ENCODE measurements at places on chromosomes 7 and 10.
A peak's percentile ranks its signal among the peaks of the same experiment; 100 is the strongest.

DNA sequence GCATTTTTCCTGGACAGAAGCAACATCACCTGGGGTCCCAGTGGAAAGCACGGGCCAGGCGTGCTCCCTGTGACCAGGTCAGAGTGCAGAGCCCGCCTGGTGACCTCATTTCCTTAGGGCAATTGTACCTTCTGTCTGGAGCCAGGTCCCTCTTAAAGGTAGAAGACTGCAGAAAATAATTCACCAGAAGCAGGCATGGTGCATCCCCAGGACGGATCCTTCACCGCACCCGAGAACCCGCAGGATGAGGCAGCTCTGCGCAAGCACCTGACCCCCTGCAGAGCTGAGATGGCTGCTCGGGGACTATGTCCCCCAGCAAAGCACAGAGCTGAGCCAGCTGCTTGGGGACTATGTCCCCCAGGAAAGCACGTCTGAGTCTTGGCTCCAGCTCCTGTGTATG, 557.6 kb downstream of the PTPRN2 start:
- no peak for DNase-seq

DNA sequence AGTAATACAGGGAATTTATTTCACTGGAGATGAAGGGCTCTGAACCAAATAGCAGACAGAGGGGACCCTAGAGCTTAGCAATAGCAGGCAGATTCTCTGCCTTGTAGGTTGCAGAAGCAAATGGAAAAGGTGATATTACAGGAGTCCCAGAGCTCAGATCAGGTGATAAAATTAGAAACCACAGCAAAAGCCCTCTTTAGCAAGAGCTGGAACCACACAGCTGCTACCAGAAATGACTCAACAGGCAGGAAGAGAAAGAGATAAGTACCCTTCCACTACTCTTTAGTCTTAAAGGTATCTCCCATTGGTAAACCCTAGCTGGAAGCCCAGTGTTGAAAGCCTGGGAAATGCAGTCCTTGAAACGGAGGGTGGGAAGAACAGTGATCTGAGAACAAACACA, 535.6 kb upstream of the GHITM start:
- no peak for DNase-seq

DNA sequence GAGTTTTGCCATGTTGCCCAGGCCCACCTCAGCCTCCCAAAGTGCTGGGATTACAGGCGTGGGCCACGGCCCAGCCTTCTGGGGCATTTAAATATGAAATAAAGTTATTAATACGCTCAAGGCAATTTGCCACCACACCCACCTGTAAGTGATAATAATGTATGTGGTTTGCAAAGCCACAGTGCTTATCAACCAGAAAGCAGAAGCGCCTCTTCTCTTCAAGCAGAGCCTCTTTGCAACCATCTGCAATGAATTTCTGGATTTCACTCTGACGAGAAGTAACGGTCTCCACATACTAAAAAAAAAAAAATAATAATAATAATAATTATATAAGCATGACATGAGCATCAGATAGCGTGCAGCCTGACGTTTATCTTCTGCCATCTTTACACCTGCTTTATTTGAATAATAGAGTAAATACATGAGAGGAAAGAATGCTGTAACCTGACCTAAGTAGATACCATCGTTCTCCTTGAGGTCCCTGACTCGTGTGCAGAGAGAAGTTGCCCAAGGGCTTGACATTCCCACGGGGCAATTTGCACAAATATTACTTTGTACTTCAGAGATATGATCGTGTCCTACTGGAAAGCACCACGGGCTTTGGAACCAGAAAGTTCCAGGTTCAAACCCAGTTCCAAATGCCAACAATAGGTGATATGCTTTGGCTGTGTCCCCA, 34.0 kb downstream of the BRI3 start:
- no peak for DNase-seq

GRCh38 chr10:66892871-66893270, 33.0 kb upstream of the LRRTM3 start:
- no peak for DNase-seq

GRCh38 chr10:10205906-10206305, 811.8 kb upstream of the CELF2 start:
- DNase-seq, result no peak

- peak; percentile 33 for DNase-seq
Observed at GRCh38 chr7:102012941-102013461, 195.6 kb downstream of the CUX1 start.

- no peak for DNase-seq
Observed at GRCh38 chr10:14837003-14837756, 657 bp downstream of the CDNF start.

GRCh38 chr7:91659096-91659495, 221.4 kb downstream of the MTERF1 start:
- no peak for DNase-seq

- no peak for DNase-seq
Observed at GRCh38 chr10:49225218-49225876, 37.2 kb upstream of the TMEM273 start.

DNA sequence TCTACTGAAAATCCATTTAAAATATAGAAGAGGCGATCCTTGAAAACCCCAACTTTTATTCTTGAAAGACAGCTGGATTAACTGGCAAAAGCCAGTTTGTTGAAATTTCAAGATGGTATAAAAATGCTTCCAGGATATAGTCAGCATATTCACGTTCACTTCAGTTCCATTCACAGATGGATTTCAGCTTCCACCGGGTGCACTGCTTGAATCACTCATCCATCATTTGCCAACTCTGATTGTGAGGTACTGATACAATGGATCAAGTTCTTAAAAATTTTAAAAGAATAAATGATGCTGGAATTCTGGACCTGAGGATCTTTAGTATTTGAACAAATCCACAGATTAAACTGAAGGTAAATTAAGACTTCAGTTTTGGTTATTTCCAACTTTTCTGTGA, 2.4 kb downstream of the PURB start:
- DNase-seq, result no peak

DNA sequence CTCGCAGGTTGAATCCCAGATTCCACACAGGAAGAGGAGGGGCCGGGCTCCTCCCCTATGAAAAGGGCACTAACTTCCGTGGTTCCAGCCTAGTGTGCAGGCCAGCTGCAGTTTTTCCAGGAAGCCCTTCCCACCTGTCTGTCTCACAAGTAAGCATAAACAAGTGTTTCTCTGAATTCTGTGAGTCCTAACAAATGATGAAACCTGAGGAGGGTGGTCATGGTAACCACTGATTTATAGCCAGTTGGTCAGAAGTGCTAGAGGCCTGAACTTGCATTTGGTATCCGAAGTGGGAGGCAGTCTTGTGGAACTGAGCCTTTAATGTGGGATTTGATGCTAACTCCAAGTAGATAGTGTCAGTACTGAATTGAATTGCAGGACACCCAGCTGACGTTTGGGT, 54.7 kb upstream of the STEAP4 start:
- DNase-seq, result peak; percentile 95

GRCh38 chr10:89649051-89649450, 4.0 kb upstream of the PANK1 start:
- DNase-seq, result no peak

DNA sequence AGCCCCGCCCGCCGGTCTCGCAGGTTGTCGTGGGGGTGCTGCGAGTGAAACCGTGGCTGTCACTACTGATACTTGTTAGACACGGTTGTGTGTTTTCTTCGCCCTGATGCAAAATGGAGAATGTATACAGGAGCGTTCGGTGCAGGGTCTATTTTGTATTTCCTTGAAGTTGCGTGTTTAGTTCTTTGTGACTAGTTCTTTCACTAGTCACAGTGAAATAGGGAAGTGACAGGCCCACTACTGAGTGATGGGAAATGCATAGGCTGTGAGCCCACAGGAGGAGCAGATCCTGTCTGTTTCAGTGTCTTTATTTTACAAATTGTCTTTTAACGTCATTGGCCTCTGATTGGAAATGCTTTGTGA, 675 bp downstream of the ABRAXAS2 start:
- peak; percentile 32 for DNase-seq

- DNase-seq, result peak; percentile 95
Observed at GRCh38 chr7:41705109-41705901, 2.4 kb upstream of the INHBA start.

DNA sequence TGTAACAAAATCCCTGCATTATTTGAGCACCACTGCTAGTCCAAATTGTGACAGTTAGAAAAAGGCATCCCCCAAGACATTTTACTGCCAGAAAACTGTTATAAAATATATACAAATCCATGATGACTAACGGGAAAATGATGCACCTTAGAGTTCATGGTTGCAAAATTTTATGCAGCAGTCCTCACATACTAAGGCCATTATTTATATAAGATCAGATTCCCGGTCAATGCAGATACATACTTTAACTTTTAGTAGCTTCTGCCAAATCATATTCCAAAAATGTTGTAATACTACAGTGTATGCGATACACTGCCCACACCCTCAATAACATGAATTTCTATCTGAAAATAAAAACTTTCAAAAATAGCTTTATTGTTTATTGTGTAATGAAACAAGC, 239.9 kb upstream of the ZNF32 start:
- no peak for DNase-seq

DNA sequence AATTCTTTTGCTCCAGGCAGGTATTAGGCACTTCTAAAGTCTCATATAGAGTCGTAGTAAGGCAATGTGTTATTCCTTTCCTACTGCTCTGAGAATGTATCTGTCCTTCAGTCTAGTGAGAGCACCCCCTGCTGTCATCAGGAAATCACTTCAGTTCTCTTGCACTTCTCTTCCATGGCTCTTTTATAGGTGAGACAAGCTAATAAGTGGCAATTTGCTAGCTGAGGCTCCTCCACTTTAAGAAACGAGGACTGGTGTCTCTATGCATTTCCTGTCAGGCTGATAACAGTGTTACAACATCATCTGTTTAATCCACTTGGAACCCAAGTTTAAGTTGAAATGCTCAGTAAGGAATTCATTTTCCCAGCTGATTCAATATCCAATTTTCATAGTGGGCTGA, 350.6 kb downstream of the TFEC start:
- peak; percentile 18 for DNase-seq

GRCh38 chr7:89002981-89003956, 207.7 kb upstream of the TEX47 start:
- DNase-seq, result no peak

DNA sequence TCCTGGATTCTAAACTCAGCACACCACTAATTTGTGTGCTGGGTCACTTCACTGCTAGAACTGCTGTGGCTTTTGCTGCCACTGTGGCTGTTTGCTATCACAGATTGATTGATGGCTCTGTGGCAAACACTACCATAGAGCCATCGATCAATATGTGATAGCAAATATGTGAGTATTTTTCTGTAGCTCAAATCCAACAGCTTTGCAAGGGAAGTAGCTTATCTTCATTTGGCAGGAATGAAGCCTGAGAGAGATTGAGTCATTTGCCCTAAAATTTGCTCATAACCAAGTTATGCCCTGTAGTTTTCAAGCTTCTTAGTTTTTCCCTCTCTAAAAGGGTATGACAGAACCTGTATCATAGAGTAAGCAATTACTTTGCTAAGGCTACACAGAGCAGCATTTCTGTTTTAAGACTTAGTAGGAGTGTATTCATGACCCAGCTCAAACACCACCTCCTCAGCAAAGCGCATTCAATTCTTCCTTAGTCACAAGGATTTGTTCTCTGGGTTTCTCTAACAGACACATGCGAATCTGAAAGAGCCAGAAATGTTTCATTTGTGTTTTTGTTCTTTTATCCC, 43.1 kb downstream of the MINPP1 start:
- no peak for DNase-seq

- DNase-seq, result no peak
Observed at GRCh38 chr7:28758186-28758585, 199.9 kb downstream of the TRIL start.

- no peak for DNase-seq
Observed at GRCh38 chr7:68601826-68602225, 996.4 kb upstream of the AUTS2 start.

- DNase-seq, result no peak
Observed at GRCh38 chr7:7176406-7177043, 5.8 kb upstream of the C1GALT1 start.

DNA sequence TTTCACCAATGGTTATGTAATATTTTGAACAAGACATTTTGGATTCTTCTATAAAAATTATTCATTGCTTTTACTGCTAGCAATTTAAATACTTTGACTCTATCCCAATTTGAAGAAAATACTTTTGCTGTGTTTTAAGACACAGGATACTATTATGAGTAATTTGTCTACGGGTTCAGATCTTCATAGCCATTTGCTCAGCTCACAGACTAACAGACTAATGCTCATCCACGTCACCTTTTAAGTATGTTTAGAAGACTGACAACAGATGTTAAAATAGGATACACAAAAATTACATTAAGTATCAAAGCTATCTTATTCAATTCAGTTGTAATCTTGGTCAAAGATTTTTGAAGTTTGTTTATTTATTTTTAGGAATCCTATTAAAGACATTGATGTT, 251.3 kb upstream of the CHRM2 start:
- no peak for DNase-seq

DNA sequence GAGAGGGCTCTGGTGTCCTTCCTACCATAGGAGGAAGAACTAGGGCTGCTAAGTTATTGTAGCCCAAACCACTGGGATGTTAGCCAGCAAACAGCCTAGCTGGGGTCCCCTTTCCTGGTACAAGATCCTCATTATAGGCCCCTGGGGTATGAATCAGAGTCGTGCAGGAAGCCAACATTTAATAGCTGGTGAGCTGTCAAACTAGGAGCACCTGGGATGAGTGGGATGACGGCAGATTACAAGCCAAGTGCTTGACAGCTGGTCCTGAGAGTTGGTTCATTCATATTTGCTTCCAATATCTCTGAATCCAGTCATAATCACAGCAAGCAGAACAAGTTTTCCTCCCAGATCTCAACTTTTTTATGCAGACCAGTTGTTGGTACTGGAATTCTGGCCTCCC, 25.1 kb upstream of the DNAJB12 start:
- DNase-seq, result no peak

- DNase-seq, result no peak
Observed at GRCh38 chr10:15516256-15517085, 145.4 kb upstream of the FAM171A1 start.

DNA sequence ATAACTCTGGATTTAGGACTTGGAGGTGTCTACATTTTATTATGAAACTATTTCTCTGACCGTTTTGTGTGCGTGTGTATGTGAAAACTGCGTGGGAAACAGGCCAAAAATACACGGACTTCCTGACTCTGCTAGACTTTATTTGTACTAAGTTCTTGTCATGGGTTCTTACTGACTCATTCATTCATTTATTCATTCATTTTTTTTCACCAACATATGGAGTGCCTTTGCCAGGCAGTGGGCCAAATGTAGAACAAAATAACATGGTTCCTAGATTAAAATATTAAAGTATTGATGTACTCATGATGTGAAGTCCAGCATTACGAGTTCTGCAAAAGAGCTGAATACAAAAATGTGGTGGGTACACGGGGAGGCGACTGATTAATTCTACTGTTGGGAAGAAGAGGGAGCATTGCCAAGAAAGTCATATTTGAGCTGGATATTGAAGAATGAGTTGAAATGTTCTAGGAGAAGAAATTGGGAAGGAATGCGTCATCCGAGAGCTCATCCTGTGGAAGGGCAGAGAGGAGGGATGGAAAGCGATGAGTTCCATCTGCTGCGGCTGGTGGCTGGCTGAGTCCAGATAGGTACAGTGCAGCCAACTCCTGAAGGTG, 24.6 kb downstream of the CACNB2 start:
- DNase-seq, result no peak
